ENCODE measurements at places on chromosomes 1 and 21.

- DNase-seq, result no peak
Measured at GRCh38 chr1:41566274-41566885, 81.9 kb upstream of the EDN2 start.

- DNase-seq, result peak; percentile 28
Measured at GRCh38 chr1:184160236-184160635, 108.7 kb downstream of the TSEN15 start.

- no peak for DNase-seq
Measured at GRCh38 chr1:43847882-43848281, 85.7 kb upstream of the ARTN start.

DNA sequence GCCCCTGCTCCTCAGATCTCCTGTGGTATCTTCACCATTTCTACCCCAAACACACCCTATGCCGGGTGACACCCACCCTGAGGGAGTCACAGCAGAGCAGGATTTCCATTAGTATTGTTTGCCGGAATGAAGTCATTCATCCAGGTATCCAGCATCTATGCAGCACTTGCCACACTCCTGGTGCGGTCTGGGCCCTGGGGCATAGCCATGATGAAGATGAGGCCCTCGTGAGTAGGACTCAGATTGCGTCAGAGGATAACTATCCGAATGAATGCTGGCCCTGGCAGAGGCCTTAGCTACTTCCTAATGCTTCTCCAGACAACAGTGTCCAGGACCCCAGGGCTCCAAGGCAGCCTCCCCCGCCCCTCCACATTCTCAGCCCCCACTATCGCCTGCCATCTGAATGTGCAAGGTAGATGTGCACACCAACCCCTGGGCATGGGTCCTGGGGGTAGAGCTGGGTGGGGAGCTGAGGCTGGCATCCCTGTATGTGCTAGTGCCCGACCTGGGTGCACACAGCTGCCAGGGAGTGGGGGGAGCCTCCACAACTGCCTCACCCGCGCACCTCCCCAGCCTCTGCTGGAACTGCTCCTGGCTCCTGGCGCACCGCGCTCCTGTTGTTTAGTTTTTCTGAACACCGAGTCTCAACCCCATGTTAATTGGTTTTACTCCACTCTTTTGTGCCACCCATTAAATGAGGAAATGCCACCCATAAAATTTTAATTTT is 25.5 kb upstream of the ZC3H12A start:
- no peak for DNase-seq

DNA sequence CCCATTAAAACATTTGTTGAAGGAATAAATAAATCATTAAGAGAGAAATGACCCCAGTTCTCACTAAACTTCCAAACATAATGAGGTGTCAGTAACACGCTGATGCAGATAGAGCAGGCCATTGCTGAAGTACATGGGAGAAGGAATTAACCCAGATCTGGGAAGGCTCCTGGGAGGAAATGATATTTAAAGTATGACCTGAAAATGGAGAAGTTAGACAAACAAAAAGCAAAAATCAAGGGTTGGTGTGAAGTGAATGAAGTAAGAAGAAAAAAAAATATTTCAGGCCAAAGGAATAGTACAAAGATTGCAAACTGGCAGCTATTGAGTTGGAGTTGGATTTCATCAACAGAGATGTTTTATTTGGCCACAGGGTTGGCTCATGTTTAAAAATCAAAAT is 71.4 kb downstream of the RGS2 start:
- no peak for DNase-seq

DNA sequence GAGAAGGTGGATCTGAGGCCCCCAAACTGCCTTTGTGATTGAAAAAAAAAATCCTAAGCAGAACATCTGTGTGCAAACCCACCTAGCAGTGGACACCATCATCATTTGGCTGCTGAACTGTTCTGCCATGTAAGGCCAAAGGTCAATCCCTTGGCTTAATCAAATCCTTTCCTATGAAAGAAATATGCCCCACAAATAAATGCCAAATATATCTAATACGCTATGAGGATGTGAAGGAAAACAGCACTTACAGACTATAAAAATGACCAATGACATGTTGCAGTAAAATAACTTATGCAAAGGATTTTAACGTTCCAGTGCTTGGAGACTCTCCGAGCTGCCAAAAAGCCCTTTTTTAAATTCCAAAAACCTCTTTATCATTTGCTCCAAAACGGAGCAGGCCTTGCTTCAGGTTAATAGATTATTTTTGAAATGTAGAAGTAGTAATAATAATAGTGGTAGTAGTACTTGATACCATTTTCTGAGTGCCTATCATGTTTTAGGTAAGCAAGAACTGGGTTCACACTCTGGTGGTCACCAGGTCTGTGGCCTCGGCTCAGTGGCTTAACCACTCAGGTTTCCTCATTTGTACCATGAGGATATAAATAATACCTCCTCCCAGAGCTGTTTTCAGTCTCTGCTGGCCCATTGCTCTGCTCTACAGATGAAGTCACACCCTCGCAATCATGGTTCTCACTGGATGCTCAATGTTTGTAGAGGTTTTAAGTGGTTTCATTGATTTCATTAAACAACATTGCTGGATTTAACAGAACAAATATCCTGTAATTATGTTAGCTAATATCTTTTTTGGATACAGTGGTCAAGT is 47.9 kb upstream of the EDEM3 start:
- no peak for DNase-seq

GRCh38 chr1:19625291-19625937 is 18.7 kb upstream of the NBL1 start:
- no peak for DNase-seq

GRCh38 chr1:234474375-234474774 is 4.6 kb downstream of the TARBP1 start:
- DNase-seq, result no peak

- DNase-seq, result no peak
Measured at GRCh38 chr1:186708694-186709097, 28.5 kb upstream of the PTGS2 start.

GRCh38 chr1:167826127-167826526 is 87.8 kb downstream of the ADCY10 start:
- no peak for DNase-seq

DNA sequence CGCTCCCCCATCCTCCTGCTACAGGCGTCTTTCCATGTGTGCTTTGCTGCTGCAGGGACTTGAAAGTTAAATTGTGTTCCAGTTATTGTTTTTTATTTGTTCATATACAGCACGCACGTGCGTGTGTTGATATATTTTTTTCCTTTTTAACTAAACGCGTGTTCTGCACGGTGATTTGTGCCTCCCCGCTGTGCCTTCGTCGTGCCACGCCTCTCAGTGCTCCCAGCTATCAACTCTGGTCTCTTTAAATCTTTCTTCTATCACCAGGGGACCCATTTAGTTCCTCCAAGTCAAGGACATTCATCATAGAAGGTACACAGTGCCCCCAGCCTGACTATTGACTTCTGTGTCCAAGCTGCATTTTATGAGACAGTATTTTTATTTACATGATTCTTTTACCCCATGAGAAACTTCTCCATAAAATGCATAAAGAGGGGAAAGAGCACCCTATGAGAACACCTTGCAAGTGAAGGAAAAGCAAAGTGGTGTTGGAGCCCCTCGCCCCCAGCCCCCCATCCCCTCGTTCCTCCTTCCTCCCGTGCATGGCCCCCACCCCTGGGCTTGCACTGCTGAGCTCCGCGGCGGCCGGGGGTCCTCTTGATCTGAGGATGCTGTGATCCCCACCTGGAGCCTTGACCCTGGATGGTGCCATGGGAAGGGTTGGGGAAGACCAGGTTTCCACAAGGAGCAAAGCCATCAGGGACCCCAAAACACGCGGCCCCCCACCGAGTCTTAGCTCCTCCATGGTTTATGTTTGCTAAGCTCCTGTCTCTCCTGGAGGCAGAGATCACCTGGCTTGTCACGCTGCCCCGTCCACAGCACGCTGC is 45.5 kb downstream of the KCNAB2 start:
- DNase-seq, result no peak

DNA sequence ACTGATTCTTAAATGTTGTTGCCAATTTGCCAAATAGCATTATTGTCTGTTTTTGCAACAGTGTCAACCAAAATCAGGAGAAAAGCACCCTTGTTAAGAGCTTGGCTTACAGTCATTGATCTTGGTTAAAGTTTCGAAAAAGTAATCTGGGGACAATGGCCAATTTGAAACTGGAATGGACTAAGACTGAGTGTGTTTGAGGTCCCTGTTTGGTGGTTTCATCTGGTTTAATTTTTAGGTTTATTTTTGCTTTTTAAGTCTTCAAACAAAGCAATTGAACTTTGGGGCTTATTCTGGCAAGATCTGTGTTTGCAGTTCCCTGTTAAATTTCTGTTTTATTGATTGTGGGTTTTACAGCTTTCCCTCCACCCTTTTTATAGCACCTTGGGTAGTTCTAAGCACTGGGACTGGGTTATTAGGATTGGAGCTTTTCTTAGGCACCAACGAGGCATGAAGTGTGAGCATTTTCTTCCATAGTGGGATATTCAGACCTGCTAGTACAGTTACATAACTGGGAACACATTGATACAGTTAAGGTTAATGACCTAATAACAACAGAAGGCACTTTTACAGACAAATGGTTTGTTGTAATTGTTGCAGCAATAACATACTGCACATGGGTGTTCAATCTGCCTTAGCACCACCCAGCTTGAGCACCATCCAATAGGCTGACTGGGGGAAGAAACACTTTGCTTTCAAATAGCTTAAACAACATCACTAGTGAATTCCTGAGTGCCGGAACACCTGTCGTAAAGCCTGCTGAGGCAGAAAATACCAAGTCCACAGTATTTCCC is 40.6 kb upstream of the MAP10 start:
- DNase-seq, result no peak

- no peak for DNase-seq
Measured at GRCh38 chr1:246020211-246020954, 486.7 kb downstream of the SMYD3 start.

DNA sequence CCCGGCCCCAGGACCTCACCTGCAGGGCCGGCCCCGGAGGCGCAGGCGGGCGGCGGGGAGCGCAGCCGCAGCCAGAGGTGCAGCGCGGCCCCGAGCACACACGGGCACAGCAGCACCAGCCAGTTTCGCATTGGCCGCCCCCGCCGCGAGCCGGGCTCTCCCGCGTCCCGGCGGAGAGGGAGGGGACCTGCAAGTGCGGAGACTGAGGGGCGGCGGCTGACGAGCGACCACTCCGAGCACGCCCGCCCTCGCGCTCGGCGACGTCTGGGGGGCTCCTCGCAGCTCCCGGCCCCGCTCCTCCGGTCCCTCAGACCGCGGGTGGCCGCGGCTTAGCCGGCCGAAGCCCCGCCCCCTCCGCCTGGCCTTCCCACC is at the start of gene B3GALNT2:
B3GALNT2 (minus strand) TSS at position 331 of the 372 bp plus-strand sequence; CDS start at position 131, 200 bp downstream.
- no peak for DNase-seq

GRCh38 chr21:34693192-34693810 is 24.5 kb downstream of the CLIC6 start:
- DNase-seq, result no peak

GRCh38 chr1:203592156-203592555 is 34.5 kb upstream of the ATP2B4 start:
- DNase-seq, result no peak

DNA sequence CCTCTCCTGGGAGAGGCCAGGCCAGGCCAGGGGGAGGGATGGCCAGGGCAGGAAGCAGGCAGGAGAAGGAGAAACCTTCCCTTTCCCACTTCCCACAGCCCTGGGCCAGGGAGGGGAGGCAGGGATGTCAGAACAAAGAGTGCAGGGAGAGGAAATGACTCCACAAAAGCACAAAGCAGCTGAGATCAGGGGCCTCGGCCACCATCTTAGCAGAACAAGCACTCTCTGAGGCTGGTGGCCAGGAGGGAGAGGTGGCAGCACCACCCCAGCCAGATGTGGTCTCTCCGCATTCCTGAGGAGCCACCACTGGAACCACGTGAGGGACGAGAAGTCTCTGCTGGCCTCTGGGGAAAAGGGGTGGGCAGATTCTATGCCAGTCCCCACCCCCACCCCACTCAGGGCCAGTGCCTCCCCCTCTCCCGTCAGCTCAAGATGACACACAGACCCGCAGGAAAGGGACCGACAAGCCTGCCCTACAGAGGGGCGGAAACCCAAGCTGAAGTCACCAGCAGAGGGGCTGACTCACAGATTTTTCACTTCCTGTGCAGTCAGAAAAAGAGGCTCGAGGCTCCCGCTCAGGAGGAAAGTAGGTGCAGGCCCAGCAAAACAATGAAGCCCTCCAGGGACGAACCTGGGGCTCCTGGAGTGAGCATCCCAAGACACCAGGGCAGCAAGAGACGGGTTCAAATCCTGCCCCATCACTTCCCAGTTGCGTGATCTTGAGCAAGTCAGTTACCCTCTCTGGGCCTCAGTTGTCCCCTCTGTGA is 24.1 kb upstream of the ALDH4A1 start:
- DNase-seq, result peak; percentile 80

DNA sequence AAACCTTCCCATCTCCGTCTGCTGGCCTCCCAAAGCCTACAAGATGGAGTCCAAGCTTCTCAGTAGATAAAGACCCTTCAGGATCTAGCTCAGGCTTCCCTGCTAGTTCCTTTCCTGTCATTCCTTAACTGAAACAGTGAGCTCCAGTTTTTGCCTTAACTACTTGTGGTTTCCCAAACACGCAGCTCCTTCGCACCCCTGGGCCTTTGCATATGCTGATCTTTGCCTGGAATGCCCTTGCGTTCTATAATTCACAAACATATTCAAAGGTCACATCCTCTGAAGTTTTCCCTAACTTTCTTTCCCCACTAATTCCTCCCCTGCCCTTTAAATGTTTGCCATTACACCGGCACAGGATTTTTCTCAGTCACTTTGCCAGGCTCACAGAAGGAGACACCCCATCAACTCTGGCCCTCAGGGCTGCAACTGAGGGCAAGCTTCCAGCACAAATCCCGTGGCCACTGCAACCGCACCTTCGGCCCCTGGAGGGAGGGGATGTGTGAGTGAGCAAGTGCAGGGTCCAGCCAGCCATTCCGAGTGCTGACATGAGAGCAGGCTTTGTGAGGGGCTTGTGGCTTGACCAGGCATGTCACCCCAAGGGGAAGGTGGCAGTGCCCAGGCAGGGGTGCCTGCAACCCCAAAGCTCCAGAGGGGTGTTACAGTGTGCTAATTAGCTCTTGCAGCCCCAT is 41.3 kb downstream of the RAB3B start:
- no peak for DNase-seq

DNA sequence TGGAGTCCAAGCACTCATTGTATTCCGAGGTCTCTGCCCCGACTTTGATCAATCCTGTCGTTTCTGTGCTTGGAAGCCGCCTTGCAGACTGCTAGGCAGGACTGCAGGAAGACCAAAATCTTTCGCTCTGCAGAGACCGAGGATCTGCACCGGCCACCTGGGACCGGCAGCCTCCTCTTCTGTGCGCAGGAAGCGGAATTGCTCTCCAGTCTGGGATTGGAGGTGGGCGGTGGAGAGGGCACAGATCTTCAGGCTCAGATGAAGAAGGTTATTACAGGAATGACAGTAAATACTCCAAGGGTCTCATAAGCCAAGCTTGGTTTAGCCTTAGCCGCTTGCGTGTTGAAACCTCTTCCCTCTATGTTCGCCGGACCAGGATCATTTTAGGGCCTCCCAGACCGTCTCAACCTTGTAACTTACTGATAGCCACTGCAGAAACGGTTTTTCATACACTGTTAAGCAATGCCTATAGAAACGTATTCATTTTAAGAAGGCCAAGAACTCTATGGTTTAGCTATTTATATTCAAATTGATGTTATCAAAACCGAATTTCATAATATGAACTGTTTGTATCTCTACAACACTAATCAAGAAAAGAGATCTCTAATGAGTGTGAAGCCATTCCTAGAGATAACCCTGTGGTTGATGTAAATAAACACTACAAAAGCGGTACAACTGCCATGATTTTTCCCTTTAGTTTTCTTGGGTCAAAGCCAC is 1.1 kb downstream of the MIA3 start:
- no peak for DNase-seq

GRCh38 chr1:238409932-238410331 is 519.2 kb upstream of the ZP4 start:
- no peak for DNase-seq
